Activated CD4-positive, CD25-positive, alpha-beta regulatory T cell treated with anti-CD3 and anti-CD28 coated beads, Interleukin-2, amount 50 U/mL, for 16 hours (primary cell): ENCODE measurements at places on chromosomes 4 and X.

DNA sequence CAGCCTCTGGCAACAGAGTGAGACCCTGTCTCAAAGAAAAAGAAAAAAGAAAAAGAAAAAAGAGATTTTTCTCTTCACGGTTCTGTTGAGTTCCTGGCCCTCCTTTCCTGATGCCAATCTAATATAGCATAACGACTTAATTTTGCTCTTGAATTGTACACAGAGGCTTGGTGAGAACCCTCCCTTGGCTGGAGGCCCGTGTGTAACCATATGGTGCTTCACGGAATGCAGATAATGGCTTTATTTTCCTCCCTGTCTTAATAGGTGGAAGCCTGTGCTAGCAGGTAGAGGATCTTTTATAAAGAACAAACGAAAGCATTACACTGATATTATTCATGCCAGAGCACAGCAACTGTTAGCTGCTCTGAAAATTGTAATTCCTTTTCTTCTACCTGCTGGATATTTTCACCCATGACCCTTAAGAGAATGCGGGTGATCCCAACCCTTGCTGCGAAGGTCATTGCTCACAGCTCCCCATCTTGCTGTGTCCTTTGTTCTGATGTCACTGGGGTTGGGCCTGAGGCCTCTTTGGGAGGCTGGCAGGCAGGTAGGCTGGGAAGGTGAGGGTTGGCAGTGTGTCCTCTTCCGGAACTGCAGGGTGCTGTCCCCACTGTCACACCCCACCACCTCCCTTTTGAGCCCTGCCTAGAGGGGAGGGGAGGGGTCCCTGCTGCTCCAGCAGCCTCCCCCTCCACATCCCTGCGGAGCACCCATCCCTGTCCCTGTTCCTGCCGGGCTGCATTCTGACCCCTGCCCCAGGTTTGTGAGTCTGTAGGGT is 83.8 kb upstream of the STOX2 start:
- no peak for DNase-seq

GRCh38 chrX:46178763-46179162 is 366.5 kb downstream of the ZNF674 start:
- DNase-seq, result no peak

DNA sequence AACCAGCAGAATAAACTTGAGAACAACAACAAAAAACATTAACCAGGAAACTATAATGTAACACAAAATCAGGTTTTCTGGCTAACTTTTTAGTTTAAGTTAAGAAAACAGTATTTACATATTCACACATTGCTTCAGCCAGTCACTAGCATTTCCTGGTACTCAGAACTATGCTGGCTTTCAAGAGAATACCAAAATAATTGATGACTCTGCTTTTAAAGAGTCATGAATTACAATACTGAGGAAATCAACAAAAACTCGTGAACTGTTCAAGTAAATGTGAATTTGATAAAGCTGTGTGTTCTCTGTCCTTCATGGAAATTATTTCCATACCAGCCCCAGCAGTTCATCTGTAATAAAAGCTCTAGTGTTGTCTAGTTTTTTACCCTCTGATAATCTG is 27.4 kb downstream of the PRSS12 start:
- no peak for DNase-seq

DNA sequence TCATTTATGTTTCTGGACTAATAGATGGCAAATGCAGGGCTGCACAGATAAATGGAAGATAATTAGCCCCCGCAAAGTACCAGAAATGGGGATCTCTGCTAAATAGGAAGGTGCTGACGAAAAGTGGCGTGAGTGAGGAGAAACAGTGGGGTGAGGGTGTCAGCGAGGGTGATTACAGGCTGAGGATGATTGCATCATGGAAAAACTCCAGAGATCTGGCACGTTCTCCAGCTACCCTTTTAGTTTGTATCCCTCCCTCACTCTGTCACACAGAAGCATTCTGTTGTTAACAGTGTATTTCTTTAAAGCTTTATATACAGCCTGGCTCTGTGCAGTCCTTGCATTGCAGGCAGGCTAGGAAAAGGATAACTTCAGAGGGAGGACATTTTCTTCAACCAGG is 309.6 kb upstream of the DDX53 start:
- DNase-seq, result no peak

DNA sequence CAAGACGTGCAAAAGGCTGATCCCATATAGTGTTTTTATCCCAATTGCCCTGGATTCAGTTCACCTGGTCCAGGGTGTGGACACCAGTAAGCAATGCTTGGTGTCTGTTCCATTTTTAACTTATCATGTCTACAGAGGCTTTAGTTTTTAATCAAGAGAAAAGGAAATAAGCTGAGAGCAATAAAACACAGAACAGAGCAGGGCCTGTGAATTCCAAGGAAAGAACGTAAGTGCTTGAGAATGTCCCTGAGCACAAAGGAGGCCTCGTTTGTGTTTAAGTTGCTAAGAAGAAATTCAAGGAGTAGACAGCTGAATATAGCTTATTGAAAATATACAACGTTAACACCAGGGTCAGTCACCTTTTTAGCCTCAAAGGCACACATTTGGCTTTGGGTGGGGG is 191.3 kb downstream of the GPC3 start:
- no peak for DNase-seq

DNA sequence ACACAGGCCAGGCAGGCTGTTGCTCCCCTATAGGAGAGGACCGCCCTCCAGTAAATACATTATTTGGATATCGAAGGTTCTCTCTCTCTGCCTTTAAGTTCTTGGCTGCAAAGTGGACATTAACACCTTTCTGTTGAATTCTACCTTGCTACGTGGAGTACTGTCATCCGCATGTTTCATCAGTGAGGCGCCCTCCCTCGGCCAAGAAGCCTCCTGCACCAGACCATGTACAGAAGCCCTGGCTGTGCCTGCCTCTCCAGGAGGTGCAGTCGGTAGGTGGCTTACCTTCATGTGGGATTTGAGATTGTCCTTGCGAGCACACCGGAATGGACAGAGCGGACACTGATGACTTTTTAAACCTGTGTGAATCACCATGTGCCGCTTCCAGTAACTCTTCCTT is 46.7 kb downstream of the ZNF827 start:
- DNase-seq, result no peak

DNA sequence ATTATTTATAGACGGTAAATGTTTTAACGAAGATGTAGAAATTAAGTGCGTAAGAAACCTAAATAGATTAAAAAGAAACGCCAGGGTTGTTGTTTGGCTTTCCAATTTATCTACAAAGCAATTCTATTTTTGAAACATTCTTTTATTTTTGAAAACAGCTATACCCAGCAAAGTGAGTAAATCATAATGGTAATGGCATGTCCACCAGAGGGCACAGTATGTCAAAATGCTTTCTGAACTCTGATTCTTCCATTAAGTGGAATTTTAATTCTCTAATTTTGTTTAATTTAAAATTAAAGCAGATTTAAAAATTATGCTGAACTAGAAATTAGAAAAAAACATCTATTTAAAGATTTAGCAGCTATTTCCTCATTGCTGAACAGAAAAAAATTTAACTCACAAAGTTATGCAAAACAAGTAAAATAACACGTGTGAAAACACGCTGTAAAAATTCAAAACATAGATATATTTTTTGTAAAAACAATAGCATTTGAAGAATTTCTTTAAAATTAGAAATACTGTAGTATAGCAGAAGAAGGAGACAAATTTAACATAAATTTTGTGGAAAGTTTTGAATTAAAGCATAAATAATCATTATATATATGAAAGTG is 26.5 kb downstream of the RASSF6 start:
- no peak for DNase-seq

- no peak for DNase-seq
Measured at GRCh38 chr4:127548990-127549925, 83.5 kb upstream of the INTU start.

- no peak for DNase-seq
Measured at GRCh38 chr4:8731364-8731763, 138.8 kb downstream of the CPZ start.

DNA sequence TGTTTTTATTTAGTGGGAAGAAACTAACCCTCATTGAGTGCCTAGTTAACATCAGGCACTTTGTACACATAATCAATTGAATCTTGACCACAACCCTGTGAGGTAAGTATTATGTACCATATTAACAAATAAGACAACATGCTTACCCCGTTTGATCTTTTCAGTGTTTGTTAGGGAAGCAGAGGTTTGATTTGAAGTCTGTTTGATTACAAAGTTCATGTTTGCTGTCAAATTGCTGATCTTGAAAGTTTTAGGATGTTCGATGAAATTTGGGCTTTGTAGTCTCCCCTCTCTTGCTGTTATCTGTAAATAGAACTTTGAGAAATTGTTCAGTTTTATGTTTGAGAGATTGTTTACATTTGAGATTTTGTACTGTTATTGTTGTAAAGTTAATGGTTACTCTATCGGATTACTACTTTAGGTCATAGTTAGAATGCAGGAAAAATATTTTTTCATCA is 13.4 kb upstream of the ADH4 start:
- no peak for DNase-seq

DNA sequence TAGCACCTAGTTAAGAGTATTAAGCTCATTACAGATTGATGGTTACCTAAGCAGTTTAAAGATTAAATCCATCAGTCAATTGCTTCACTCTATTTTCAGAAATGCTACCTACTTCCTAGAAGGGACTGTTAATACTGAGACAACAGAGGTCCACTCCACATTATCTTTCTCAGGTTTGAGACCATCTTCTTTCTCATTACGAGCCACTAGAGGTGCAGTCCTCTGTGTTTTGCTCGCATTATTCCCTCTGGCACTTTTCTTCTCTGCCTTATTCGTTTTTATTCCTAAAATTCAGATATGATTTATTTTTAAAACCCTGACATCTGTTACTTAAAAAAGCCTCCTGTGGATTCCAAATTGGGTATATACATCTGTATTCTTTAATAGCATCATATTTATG is 459.1 kb downstream of the FSTL5 start:
- DNase-seq, result no peak

- DNase-seq, result no peak
Measured at GRCh38 chr4:10074767-10075105, 41.9 kb downstream of the WDR1 start.

DNA sequence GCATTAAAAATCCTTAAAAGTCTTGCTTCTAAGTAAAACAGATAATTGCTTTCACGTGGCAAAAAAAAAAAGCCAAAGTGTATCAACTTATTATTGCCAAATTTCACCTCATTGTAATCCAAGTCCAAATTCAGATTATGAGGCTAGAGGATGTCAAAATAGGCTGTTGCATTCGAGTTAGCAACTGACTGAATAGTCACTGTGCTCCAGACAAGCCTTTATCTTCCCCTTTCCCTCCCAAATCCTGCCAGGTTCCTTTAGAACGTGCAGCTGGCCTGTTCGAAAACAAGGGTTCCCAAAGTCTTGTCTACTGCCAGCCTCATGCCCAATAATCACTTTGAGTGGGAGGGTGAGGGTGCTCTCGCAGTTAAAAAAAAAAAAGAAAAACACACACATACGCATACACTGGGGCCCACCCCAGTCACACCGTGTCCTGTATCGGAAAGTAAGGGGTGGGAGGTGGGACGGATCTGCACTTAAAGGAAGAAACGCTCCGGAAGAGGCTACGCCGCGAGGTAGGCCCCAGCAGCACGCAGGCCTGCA is 603 bp downstream of the MAD2L1 start:
- no peak for DNase-seq

GRCh38 chr4:165476214-165477098 is 97.6 kb downstream of the CPE start:
- DNase-seq, result no peak

DNA sequence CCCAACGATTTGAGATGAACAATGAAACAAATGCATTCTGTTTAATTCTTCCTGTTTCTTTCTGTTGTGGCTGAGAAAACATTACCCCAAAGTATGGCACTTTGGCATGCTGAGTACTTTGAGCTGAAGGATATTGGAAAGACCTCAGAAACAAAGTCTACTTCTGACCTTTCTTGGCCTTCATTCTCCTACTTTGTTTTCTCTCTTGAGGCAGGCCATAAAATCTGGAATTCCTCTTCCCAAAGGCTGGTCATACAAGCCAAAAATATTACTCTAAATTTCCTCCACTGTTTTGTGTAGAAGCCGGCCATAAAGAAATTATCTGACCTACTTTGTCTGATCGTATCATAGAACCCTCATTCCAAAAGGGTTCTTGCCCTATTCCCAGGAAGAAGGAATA is 1048.2 kb downstream of the TECRL start:
- DNase-seq, result no peak

- DNase-seq, result no peak
Measured at GRCh38 chr4:5746250-5746649, 35.2 kb downstream of the EVC start.

GRCh38 chrX:106906361-106906760 is 3.2 kb upstream of the RIPPLY1 start:
- DNase-seq, result no peak

- DNase-seq, result no peak
Measured at GRCh38 chr4:79390890-79391289, 17.1 kb downstream of the GK2 start.

DNA sequence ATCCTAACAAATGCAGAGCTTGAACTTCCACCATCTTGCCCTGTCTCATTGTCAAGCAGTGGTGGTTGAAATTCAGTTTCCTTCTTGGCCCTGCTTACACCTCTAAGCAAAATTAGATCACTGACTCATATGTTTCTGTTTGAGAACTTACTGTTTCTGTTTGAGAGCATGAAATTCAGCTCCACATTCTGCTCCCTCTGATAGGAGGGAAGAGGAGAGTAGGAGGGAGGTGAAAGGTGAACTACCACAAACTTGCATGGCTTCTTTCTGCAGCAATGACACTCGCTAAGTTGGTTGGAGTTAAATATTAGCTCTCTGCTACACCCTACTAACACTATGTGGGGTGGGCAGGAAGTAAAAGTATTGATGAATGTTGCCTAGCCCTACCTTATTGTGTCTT is 117.8 kb upstream of the EDA2R start:
- DNase-seq, result no peak

DNA sequence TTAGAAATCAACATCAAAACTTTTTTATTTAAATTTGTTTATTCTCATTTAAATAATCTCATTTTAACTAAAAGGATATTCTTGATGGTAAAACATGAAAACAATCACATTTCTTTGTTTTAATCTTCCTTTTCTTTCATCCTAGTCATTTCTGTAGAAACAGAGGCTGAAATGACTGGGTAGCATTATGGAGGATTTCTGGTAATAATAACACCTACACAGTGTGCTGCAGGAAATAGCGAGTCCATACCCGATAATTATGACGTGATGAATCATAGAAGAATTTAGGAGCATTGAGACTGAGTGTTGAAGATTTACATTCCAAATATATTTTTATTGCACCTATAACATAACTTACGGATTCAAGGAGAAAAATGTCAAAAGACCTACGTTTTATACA is 31.4 kb upstream of the BBS12 start:
- no peak for DNase-seq

DNA sequence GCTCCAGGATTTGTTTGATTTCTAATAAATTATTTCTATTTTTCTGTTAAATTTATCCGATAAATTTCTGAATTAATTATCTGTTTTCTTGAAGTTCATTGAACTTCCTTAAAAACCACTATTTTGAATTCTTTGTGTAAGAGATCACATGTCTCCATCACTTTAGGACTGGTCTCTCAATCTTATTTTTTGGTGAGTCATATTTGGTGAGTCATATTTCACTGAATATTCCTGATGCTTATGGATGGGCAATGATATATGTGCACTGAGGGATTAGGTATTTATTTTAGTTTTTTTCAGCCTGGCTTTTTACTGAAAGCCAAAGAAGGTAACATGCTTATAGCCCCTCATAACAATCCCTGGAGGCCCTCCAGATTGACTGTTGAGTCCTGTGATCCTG is 48.5 kb upstream of the IL15 start:
- DNase-seq, result no peak

GRCh38 chrX:54794795-54795194 is 3.3 kb downstream of the ITIH6 start:
- DNase-seq, result no peak
